ENCODE measurements at places on chromosomes 11 and 22. TPM values are rescaled to one million over a fixed set of nuclear protein-coding genes. Genes with fewer than 3 reads are reported as not detected.

GRCh38 chr11:133559833-133560471, 27.7 kb upstream of the OPCML start:
- no peaks in the 10 kb centered on the region for H3K4me1 ChIP-seq
- no peak overlapping the region for H3K27ac ChIP-seq
- H3K4me3 ChIP-seq: no peak overlapping the region
- no peaks in the 10 kb centered on the region for H3K27me3 ChIP-seq
- no peak for DNase-seq

The PLEKHA7 gene
- 1.1 TPM for total RNA-seq

- H3K27me3 ChIP-seq: no peaks in the 10 kb centered on the region
- no peak for DNase-seq
- no peak overlapping the region for H3K27ac ChIP-seq
Observed at GRCh38 chr22:31425331-31426050, 26.1 kb downstream of the DRG1 start.

- no peaks in the 10 kb centered on the region for H3K36me3 ChIP-seq
- no peak overlapping the region for H3K4me3 ChIP-seq
- H3K27ac ChIP-seq: no peak overlapping the region
- peaks cover 6% of the 10 kb centered on the region for H3K27me3 ChIP-seq
- no peak for DNase-seq
Observed at GRCh38 chr11:110022548-110022947, 70.6 kb upstream of the ZC3H12C start.

GRCh38 chr11:31558001-31558400, 48.4 kb downstream of the ELP4 start:
- H3K4me1 ChIP-seq: no peaks in the 10 kb centered on the region
- no peaks in the 10 kb centered on the region for H3K27me3 ChIP-seq
- no peak overlapping the region for H3K4me3 ChIP-seq
- no peak for DNase-seq
- no peak overlapping the region for H3K27ac ChIP-seq

The TNNT3 gene
- 1.1 TPM for total RNA-seq

DNA sequence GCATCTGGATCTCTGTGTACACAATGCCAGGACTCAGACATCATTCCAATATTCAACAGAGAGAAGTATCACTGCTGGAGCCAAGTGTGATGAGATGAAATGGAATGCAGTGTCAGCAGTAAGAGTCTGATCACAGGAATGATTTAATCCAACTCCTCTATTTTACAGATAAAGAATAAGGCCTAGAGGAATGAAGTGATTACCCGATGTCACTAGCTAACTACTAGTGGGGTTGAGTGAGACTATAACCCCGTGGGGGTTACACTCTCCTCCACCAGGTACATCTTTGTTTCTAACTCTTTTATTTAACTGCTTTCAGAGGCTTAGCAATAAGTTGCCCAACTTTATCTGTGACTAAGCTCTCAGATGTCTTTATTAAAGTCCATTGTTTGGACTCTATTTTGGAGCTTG, 94.2 kb upstream of the FAT3 start:
- no peak overlapping the region for H3K4me3 ChIP-seq
- DNase-seq: no peak
- H3K27me3 ChIP-seq: no peaks in the 10 kb centered on the region
- no peaks in the 10 kb centered on the region for H3K4me1 ChIP-seq
- no peaks in the 10 kb centered on the region for H3K36me3 ChIP-seq

The CSNK2A3 gene
- total RNA-seq: 0.53 TPM

DNA sequence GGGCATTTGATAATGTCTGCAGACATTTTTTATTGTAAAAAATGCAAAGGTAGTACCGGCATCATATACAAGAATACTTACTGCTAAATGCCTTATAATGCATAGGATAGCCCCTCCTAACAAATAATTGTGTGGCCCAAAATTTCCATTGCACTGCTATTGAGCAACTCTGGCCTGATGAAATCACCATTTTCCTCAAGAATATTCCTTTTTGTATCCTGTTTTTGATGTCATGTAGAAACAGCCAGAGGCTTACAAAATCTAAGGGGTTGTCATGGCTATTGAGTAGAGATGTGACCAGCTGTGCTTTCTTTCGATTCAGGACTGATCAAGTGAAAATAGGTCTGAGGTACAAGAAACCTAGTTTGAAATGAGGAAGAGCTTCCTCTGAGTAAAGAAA, 854.3 kb downstream of the KCNA4 start:
- H3K27me3 ChIP-seq: no peaks in the 10 kb centered on the region
- no peak for DNase-seq
- no peaks in the 10 kb centered on the region for H3K4me1 ChIP-seq
- H3K4me3 ChIP-seq: no peak overlapping the region
- no peaks in the 10 kb centered on the region for H3K36me3 ChIP-seq

GRCh38 chr11:36288442-36289225, 590 bp downstream of the COMMD9 start:
- no peak for DNase-seq
- peak overlapping the region; percentile 88 for H3K4me3 ChIP-seq
- peak overlapping the region; percentile 69 for H3K27ac ChIP-seq
- H3K4me1 ChIP-seq: peaks cover 24% of the 10 kb centered on the region
- H3K36me3 ChIP-seq: no peaks in the 10 kb centered on the region

DNA sequence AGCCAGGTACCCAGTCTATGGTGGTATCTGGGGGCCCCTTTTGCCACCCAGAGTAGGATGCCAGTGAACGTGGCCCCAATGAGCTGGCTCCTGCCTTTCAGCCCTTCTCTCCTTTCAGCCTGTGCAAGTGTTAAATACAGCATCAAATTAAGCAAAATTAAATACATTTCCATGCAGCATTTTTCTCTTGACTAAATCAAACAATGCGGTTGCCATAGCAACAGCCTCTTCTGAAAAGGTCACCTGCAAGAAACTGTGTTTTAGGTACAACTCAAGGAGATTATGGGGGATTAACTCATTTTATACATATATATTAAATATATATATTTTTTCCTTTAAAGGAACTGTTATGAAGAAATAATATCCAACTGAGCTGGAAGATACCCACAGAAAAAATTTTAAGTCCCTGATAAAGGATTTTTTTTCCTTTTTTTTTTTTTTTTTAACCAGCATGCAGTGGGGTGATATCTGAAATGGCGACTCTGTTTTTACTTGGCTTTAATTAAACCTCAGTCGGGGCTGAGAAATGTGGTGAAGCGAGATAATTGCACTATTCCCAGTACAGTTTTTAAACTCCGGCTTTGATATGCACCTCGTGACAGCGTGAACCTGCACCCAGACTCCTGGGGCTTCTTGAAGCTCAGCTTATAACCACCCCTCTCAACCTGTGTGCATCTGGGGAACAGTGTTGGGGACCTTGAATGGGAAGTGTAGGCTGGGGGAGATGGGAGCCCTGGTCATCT, 115.3 kb downstream of the PKNOX2 start:
- H3K36me3 ChIP-seq: no peaks in the 10 kb centered on the region
- no peak overlapping the region for H3K4me3 ChIP-seq
- DNase-seq: no peak
- peaks cover 8% of the 10 kb centered on the region for H3K27me3 ChIP-seq

The TMEM45B gene
- total RNA-seq: 0.18 TPM

DNA sequence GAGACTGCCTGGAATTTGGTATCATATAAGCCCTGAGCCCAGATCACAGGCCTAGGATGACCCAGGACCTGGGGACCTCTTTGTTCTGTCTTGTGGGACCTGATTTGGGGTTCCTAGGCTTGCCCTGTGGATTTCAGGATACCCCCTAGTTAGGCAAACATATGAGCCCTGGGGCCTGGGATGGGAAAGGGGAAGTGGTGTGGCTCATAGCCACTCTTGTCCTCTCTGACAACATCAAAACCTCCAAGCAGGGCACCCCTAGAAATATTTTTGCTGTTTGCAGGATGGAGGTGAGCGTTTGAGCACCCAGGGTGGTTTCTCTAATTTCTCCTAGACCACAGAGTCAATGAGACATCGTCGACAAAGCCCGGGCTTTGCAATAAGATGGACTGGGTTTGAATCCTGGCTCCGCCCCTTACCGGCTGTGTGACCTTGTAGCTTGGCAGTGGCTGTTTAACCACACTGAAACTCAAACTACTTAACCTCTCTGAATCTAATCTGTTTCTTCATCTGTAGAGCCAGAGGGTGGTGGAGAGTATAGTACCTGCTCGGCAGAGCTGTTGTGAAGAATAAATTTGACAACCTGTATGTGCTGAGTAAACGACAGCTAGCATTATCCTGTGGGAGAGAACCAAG, 5.3 kb upstream of the LRRC10B start:
- peak; percentile 51 for DNase-seq
- H3K36me3 ChIP-seq: no peaks in the 10 kb centered on the region
- peak overlapping the region; percentile 15 for H3K27ac ChIP-seq
- H3K27me3 ChIP-seq: peaks cover 34% of the 10 kb centered on the region

DNA sequence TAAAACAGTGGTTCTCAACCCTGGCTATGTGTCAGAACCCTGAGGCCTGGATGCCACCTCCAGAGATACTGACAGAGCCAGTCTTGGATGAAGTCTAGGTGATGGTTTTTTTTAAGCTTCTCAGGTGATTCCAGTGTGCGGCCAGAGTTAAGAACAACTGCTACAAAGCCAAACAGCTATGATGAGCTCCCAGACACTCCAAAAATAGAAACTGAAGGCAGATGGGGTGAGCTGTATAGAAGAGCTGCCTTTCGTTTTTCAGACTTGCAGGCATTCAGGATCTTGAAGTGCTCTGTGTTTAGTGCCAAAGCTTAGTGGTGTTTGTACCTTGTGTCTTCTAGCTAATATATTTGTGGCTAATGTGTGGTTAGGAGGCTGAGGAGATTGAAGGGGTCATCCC, 14.2 kb downstream of the SCUBE2 start:
- H3K4me3 ChIP-seq: no peak overlapping the region
- H3K36me3 ChIP-seq: no peaks in the 10 kb centered on the region
- peaks cover 78% of the 10 kb centered on the region for H3K27me3 ChIP-seq
- DNase-seq: no peak
- no peak overlapping the region for H3K27ac ChIP-seq

- DNase-seq: no peak
- no peaks in the 10 kb centered on the region for H3K27me3 ChIP-seq
- no peak overlapping the region for H3K27ac ChIP-seq
- no peak overlapping the region for H3K4me3 ChIP-seq
Observed at GRCh38 chr11:2002042-2002776, 4.6 kb upstream of the H19 start.

The GGTLC3 gene
- total RNA-seq: not detected

- no peak for DNase-seq
- H3K27me3 ChIP-seq: no peaks in the 10 kb centered on the region
- H3K4me1 ChIP-seq: peaks cover 77% of the 10 kb centered on the region
- H3K27ac ChIP-seq: peak overlapping the region; percentile 85
- H3K4me3 ChIP-seq: peak overlapping the region; percentile 78
Observed at GRCh38 chr11:44568331-44568657, 2.8 kb downstream of the CD82 start.

GRCh38 chr11:122746050-122746478, 90.5 kb downstream of the UBASH3B start:
- H3K36me3 ChIP-seq: peaks cover 13% of the 10 kb centered on the region
- H3K27me3 ChIP-seq: no peaks in the 10 kb centered on the region
- H3K4me3 ChIP-seq: peak overlapping the region; percentile 47
- peak; percentile 85 for DNase-seq

The SSH3 gene
- 10.7 TPM for total RNA-seq

DNA sequence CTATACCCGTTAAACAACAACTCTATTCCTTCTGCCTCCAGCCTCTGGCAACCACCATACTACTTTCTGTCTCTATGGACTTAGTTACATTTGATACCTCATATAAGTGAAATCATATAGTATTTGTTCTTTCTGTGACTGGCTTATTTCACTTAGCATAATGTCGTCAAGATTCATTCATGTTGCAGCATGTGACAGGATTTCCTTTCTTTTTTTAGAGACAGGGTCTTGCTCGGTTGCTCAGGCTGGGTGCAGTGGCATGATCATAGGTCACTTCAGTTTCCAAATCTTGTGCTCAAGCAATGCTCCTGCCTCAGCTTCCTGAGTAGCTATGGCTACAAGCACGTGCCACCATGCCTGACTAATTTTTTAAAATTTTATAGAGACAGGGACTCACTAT, 29.4 kb upstream of the SORL1 start:
- H3K4me3 ChIP-seq: no peak overlapping the region
- H3K27ac ChIP-seq: no peak overlapping the region
- DNase-seq: no peak
- H3K36me3 ChIP-seq: no peaks in the 10 kb centered on the region

The OR56A1 gene
- total RNA-seq: not detected

The CLDN5 gene
- not detected for total RNA-seq

The POLR3H gene
- 43.7 TPM for total RNA-seq

DNA sequence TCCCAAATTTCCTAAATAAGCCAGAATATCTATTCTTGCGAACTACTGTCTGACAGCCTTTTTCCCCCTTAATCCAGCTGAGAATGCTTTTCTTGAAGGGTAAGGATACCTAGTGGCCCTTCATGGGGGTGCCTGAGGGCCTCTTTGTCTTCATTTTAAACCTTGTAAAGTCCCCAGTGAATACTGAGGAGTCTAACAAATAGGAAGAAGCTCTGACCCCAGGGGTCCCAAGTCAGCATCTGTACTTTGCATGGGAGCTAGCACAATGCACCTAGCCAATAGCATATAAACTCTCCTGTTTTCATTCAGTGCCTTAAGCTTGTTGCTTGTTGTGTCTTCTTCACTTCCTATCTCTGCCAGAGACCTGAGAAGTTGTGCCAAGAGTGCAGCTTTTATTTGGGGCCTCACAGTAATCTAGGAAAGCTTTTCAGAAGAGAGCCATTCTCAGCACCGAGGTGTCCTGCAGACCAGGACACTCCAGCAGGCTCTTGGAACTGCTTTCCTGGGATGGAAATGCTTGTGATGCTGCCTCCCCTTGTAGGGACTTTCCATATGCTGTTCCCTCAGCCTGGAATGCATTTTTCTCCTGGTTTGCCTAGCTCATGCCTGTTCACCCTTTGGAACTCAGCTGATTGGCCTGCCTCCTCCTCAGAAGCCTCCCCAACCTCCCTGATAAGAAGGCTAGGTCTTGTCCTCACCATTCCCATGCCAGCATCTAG, 37.2 kb downstream of the BMAL1 start:
- H3K36me3 ChIP-seq: peaks cover 40% of the 10 kb centered on the region
- no peak overlapping the region for H3K27ac ChIP-seq
- H3K4me3 ChIP-seq: no peak overlapping the region

The PGA5 gene
- not detected for total RNA-seq

The MICAL2 gene
- 120 TPM for total RNA-seq

- no peaks in the 10 kb centered on the region for H3K4me1 ChIP-seq
- DNase-seq: no peak
- no peak overlapping the region for H3K27ac ChIP-seq
- H3K4me3 ChIP-seq: no peak overlapping the region
- no peaks in the 10 kb centered on the region for H3K27me3 ChIP-seq
- H3K36me3 ChIP-seq: no peaks in the 10 kb centered on the region
Observed at GRCh38 chr11:92406472-92406871, 181.9 kb downstream of the FAT3 start.

GRCh38 chr11:121904148-121904547, 211.9 kb downstream of the BLID start:
- no peaks in the 10 kb centered on the region for H3K36me3 ChIP-seq
- no peak overlapping the region for H3K27ac ChIP-seq
- H3K27me3 ChIP-seq: no peaks in the 10 kb centered on the region
- H3K4me1 ChIP-seq: peaks cover 10% of the 10 kb centered on the region

DNA sequence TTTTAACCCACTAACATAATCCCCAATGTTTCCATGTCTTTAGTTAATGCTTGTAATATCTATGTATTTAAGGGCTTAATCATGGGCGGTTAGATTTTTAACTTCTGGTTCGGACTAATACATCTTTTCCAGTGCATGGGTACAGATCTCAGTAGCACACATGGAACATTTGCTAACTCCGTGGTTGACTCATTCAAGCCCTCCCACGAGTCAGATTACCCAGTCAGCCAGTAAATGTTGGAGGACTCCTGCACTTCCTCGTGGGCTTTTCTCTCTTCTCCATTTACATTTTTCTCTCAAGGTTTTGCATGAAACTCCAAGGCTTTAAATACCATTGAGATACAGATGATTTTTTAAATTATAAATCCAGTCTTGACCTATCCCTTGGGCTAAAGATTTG, 313.9 kb downstream of the ST3GAL4 start:
- H3K4me1 ChIP-seq: no peaks in the 10 kb centered on the region
- H3K27me3 ChIP-seq: peaks cover 15% of the 10 kb centered on the region
- no peak overlapping the region for H3K27ac ChIP-seq
- H3K36me3 ChIP-seq: no peaks in the 10 kb centered on the region
- no peak overlapping the region for H3K4me3 ChIP-seq
